ENCODE measurements at places on chromosomes 3 and 15. TPM values are rescaled to one million over a fixed set of nuclear protein-coding genes. Genes with fewer than 3 reads are reported as not detected.
A peak's percentile ranks its signal among the peaks of the same experiment; 100 is the strongest.

DNA sequence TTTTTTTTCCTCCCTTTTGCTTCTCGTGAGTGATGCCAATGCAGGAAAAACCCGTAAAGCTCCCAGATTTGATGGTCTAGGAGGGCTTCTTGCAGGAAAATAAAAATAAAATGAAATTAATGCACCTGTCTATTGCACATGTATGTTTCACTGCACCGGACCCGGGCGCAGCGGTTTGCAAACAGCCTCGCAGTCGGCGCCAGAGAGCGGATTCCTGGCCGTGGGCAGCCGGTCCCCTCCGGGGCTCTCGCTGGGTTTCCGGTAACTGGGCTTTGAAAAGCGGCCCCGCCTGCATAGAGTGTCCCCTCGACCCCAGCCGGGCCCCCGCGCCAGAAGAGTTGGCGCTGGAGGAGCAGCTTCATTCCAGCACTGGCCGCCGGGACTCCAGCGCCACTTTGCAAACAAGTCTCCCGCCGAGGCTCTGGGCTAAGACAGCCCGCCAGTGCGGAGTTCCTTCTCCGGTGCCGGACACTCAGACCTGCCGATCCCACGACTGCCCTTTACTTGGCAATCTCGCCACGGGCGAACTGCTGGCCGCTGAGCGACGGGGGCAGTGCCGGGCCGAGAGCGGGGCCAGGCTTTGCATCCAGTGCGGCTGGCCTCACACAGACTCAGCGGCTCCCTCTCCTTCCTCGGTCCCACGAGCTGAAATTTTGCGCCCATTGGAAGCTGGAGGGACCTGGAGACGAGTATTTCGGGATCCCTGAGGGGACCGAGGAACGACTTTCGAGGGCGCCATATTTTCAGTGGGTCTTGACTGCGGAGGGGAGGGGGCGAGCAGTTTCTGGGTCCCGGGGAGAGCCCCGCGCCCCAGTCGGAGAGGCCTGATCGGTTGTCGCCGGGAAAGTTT lies 225.9 kb upstream of the C2CD4B start:
- peak; percentile 48 for DNase-seq

- DNase-seq = peak; percentile 21
Observed at GRCh38 chr3:80159990-80160506, 392.2 kb upstream of the ROBO1 start.

GRCh38 chr3:192444096-192444790 lies 283.1 kb downstream of the FGF12 start:
- peak; percentile 74 for DNase-seq

DNA sequence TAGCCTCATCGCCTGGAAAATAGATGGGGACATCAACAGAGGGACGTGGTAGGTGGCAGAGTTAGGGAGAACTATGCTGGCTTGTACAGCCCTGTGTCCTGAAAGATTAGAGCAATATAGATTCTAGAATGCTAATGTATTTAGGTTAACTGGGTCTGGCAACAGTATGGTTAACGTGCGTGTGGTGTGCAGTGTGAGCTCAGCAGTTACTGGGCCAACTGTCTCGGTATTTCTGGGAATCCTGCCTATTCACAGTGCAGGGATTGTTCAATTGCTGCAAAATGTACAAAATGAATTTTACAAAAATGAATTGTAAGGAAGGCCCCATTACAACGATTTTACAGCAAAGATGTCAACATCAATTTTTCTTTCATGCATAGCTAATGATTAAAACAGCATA lies 20.6 kb downstream of the MEIS2 start:
- DNase-seq = peak; percentile 89

GRCh38 chr15:57550640-57551039 lies 41.1 kb upstream of the MYZAP start:
- DNase-seq = no peak

- DNase-seq = no peak
Observed at GRCh38 chr15:25793354-25794050, 69.6 kb downstream of the ATP10A start.

DNA sequence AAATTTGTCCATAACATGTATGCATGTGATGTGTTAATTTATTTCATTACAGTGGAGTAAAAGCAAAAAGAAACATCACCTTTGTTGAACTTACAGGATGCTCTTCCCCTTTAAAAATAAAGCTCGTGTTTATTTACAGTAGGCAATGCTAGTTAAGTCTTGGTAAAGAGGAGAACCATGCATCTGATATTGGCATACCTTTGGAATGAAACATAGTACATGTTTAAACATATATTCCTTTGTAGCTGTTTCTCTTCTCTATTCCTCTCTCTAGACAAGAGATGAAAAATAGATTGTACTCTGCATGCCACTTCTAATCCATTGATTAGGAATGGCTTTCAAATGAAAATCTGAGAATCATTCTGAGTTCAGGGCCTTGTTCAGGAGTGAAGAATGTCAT lies 374.9 kb upstream of the CNTN4 start:
- DNase-seq = no peak

- DNase-seq = peak; percentile 80
Observed at GRCh38 chr15:41904541-41905005, 10.7 kb upstream of the SPTBN5 start.

GRCh38 chr3:187913617-187914033 lies 168.4 kb upstream of the BCL6 start:
- DNase-seq = no peak

POPDC2 gene
- 40.3 TPM for polyA plus RNA-seq

CPLX3 gene
- not detected for polyA plus RNA-seq

C2CD4A gene
- 0.05 TPM for polyA plus RNA-seq

SLC35A5 gene
- 28.2 TPM for polyA plus RNA-seq

SHF gene
- polyA plus RNA-seq = 11.5 TPM

GALNT15 gene
- 1.7 TPM for polyA plus RNA-seq

Measured in muscle of arm (tissue), 14 donors.